ENCODE measurements at places on chromosomes 7 and 10.

GRCh38 chr7:66522518-66522917 lies 106.2 kb upstream of the KCTD7 start:
- DNase-seq = no peak

GRCh38 chr10:101558204-101558603 lies 29.9 kb downstream of the POLL start:
- no peak for DNase-seq

- no peak for DNase-seq
These were observed 28.9 kb upstream of the FZD1 start for GRCh38 chr7:91235211-91235832.

DNA sequence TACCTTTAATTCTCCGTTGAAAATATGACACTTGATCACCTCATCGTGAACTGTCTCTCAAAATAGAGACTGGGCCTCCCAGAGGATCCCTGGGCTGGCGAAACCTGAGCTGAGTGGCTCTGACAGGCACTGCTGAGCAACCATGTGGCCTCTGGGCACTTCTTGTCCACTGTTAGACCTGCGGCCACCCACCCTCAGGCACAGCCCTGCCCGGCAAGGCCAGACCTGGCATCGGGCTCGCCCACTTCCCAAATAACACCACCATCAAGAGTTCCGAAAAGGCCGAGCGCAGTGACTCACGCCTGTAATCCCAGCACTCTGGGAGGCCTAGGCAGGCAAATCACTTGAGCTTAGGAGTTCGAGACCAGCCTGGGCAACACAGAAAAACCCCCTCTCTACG lies 82.5 kb downstream of the COBL start:
- DNase-seq = no peak

- no peak for DNase-seq
These were observed 322.5 kb upstream of the POM121L12 start for GRCh38 chr7:52712938-52713337.

GRCh38 chr10:20986049-20986448 lies 88.9 kb upstream of the NEBL start:
- no peak for DNase-seq

- no peak for DNase-seq
These were observed 479.8 kb downstream of the ADRA2A start for GRCh38 chr10:111556666-111557065.

DNA sequence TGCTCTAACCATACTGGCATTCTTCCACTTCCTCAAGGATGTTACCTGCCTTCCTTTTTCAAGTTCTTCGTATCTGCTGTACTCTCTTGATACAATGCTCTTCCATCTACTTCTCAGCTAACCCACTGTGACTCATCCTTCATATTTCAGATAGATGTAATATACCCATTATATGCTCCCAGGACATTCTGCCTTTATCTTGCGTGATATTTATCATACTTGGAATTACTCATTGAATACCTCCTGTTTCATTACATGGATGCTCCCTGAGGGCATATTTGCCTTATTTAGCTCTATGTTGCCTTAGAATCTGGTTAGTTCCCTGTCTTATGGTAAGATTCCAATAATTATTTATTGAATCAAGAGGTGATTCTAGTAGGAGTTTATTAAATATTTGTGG lies 706.4 kb downstream of the SORCS3 start:
- DNase-seq = no peak

- DNase-seq = no peak
These were observed 29.4 kb upstream of the CDH23 start for GRCh38 chr10:71367271-71367670.

DNA sequence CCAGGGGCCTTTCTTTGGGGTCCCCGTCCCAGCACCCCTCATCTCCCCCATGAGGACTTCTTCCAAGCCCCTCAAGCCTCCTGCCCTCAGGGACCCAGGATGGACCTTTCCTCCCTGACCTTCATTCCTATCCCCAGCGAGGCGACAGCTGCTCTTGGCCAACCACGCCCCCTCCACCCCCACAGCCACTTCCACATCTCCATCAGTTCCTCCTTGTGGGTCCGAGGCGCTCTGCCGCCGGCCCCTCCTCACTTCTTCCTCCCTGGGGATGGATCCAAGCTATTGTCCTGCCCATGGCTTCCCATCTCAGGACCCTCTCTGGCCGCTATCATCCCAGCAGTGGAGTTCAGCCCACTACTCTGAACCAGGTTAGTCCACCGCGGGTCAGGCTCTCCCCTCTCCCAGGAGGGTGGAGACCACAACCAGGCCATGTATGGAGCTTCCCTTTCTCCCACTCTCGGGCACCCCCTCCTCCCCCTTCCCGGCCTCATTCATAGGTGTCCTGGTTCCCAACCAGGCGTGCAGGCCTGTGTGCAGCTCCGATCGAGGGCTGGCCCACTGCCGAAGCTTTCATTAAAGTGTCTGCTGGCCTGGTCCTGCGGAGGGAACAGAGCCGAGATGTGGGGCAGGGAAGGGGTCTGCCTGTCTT lies 1.7 kb upstream of the SH2B2 start:
- DNase-seq = no peak

DNA sequence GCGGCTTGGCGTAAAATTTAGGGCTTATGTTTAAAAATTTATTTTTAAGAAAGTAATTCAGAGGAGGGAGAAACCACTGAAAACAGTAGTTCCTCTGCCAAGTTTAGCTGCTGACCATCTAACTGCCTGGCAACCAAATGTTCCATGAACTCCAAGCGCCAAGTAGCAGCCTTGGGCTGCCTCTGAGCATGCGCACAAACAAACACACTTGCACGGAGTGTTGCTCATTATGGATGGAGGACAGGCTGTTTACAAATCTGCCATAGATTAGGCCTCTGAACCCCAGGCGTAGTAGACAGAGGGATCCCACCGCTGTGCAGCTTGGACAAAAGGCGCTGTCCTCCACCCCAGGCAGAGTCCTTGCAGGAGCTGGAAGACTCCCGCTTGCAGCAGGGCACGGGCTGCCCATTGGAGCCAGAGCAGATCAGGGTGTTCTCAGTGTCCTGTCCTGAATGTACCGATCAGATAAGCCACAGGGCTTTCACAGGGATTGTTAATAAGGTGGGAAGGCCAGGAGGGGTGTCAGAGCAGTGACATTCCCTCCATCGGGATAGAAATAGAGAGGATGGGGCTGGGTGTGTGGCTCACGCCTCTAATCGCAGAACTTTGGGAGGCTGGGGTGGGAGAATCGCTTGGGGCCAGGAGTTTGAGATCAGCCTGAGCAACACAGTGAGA lies 47.7 kb upstream of the LYZL1 start:
- DNase-seq = no peak

DNA sequence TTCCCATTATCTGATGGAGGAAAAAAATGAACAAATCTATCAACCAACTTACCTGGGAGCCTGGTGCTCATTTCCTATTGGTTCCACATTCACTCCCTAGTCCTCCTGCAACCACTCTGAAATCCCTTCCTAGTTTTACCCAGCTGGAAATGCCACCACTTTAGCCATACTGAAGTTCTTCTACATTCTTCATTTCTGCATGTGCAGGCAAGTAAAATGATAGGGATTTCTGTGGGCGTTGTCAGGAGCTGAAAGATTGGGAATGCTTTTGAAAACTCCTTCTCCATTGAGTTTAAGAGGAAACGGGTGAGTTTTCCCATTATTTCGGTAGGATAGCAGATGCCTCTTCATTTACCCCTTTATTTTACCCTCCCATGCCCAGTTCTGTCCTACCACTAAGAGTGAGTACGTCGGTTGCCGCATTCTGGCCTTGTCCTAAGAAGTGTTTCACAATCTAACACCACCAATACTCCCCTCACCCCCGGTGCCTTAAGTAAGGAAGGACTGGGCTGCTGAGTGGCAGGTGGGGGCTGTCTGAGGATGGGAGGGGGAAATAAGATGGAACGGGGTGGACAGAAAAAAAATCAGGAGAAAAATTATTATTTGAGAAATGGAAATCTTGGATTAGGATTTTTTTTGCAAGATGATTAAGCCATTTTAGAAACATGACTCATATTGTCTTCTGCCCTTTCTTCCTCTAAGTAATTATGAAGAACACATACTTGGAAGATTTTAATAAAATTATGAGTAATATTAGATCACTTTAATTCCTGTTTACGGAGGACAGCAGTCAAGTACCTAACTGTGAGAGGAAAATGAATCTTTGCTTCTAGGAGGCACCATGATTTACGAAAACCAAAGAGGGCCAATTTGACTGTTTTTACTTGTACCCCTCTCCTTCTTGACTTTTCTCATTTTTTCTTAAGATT lies 13.2 kb upstream of the TAS2R60 start:
- DNase-seq = no peak

GRCh38 chr7:155986497-155987160 lies 174.4 kb upstream of the SHH start:
- DNase-seq = no peak

DNA sequence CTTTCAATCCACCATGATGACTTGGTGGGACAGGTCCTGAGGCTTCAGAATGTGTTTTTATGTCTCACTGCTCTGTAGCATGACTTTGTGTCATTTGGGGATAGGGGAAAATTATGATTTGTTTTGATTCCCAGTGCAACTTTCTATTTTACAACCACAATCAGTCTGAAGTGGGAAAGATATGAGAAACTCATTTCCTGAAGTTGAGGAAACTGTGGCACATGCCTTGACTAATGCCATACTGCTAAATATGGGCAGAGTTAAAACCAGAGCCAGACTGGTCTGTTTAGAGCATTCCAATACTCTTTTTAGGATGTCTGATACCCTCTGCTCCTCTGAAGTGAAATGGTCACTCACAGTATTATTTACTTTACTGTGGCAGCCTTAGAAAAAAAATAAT lies 307.7 kb downstream of the ADRA2A start:
- no peak for DNase-seq

GRCh38 chr7:117385363-117386109 lies 41.8 kb downstream of the ASZ1 start:
- DNase-seq = no peak
